Endodermal cell (in vitro differentiated cells): ENCODE measurements at places on chromosomes 5 and 9. TPM values are rescaled to one million over a fixed set of nuclear protein-coding genes. Genes with fewer than 3 reads are reported as not detected.
A peak's percentile ranks its signal among the peaks of the same experiment; 100 is the strongest.

The IGFBPL1 gene
- total RNA-seq, result 39.0 and 40.5 TPM in 2 replicates

The EDIL3 gene
- total RNA-seq, result 2.0 to 4.8 TPM (median 2.2 TPM) in 3 replicates

The HTR4 gene
- total RNA-seq, result not detected in 2 replicates

- H3K36me3 ChIP-seq, result no peaks in the 10 kb centered on the region
- no peaks in the 10 kb centered on the region for H3K27me3 ChIP-seq
- DNase-seq, result no peak
- H3K27ac ChIP-seq, result no peak overlapping the region
- no peaks in the 10 kb centered on the region for H3K4me1 ChIP-seq
Measured at GRCh38 chr9:3824581-3824980, 298.8 kb upstream of the RFX3 start.

DNA sequence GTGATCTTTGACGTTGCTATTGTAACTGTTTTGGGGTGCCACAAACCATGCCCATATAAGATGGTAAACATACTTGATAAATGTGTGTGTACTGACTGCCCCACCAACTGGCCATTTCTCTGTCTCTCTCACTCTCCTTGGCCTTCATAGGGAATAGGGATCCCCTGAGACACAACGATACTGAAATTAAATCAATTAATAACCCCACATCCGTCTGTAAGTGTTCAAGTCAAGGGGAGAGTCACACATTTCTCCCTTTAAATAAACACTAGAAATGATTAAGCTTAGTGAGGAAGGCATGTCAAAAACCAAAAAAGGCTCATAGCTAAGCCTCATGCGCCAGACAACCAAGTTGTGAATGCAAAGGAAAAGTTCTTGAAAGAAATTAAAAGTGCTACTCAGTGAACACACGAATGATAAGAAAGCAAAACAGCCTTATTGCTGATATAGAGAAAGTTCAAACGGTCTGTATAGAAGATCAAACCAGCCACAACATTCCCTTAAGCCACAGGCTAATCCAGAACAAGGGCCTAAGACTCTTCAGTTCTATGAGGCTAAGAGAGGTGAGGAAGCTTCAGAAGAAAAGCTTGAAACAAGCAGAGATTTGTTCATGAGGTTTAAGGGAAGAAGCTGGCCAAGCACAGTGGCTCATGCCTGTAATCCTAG lies 111.1 kb downstream of the UGCG start:
- no peak overlapping the region for H3K4me3 ChIP-seq
- no peaks in the 10 kb centered on the region for H3K4me1 ChIP-seq
- no peaks in the 10 kb centered on the region for H3K27me3 ChIP-seq
- peak; percentile 7 for DNase-seq
- no peak overlapping the region for H3K27ac ChIP-seq

- H3K36me3 ChIP-seq, result no peaks in the 10 kb centered on the region
- H3K27ac ChIP-seq, result no peak overlapping the region
- no peak overlapping the region for H3K4me3 ChIP-seq
- H3K4me1 ChIP-seq, result no peaks in the 10 kb centered on the region
- peak; percentile 67 for DNase-seq
Measured at GRCh38 chr9:131554843-131555351, 9.6 kb downstream of the PRRT1B start.

DNA sequence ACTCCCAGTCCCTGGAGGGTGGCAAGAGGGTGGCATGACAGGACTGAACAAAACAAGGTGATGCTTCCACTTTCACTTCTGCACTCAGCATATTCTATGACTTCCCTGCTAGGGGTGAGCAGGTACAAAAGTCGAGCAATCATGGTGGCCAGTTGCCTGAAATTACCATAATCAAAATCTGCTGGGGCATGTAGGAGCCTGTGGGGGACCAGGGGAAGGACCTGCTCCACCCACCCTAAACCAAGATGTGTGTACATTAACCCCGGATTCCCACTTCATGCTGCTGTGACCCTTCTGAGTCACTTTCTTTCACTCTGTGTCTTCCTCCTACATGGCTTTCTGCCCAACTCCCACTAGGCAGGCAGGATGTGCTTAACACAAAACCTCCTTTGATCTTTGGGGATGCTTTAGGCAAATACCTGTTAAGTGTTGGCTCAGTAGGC lies 73.3 kb upstream of the PHF24 start:
- no peak overlapping the region for H3K4me3 ChIP-seq
- peaks cover 35% of the 10 kb centered on the region for H3K27me3 ChIP-seq
- no peaks in the 10 kb centered on the region for H3K36me3 ChIP-seq
- DNase-seq, result no peak
- no peaks in the 10 kb centered on the region for H3K4me1 ChIP-seq

DNA sequence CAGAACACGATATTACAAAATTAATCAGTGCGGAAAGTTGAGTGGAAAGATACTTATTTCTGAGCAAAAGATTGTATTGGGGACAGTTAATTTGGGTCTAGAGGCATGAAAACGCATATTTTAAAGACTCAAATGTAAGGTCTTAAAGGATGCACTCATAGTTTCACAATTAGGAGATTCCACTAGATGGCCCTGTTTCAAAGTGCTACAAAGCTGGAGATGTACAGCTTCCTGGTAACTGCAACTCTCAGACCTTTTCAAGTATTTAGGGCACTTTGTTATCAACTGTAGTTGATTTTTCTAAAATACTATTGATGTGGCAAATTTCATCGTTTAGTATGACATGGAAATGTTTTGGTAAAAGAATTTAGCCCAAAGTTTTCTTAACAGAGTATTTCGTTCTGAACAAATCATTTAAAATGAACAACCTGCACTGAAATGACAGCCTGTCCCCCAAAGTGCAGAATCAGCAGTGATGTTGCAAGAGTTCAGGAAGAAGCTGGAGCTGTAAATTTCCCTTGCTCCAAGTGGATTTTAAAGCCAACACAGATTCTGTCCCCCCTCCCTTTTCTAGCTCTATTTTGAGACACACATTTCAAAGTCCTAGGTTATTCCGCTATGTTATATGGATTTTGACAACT lies 16.2 kb upstream of the NDUFB6 start:
- no peaks in the 10 kb centered on the region for H3K4me1 ChIP-seq
- no peaks in the 10 kb centered on the region for H3K27me3 ChIP-seq
- no peaks in the 10 kb centered on the region for H3K36me3 ChIP-seq
- no peak overlapping the region for H3K4me3 ChIP-seq
- H3K27ac ChIP-seq, result no peak overlapping the region

DNA sequence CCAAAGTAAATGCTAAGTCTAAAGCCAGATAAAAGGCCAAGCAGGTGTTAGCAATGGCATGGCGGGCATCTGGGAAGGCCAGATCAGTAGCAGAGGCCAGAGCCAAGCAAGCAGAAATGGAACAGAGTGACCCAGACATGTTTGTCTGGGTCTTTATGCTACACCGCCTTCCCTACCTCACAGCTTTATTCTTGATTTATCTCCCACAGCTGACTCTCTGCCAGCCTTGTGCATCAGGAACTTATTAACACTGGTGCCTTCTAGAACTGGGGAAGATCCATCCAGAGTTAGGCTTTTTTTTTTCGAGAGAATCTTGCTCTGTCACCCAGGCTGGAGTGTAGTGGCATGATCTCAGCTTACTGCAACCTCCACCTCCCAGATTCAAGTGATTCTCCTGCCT lies 112.5 kb upstream of the SLC44A1 start:
- H3K4me3 ChIP-seq, result no peak overlapping the region
- DNase-seq, result no peak
- H3K4me1 ChIP-seq, result no peaks in the 10 kb centered on the region

DNA sequence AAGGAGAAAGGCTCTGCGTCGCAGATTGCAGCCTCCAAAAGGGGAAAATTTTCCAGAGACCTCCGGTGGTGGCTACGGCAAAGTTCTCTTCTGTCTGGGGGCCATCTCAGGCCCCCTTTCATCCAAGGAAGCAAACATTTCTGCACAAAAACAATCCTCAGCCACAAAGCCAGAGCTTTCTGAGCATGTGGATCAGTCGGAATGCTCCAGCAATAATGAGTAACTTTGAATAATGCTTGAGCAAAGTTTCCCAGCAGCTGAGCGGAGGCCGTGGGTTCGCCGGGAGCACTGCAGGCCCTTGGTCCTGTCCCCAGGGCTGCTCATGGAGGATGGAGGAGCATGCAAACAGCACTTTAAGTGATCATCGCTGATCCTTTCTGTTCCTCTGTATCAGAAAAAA lies 60.2 kb upstream of the UNC5A start:
- H3K27ac ChIP-seq, result no peak overlapping the region
- no peaks in the 10 kb centered on the region for H3K36me3 ChIP-seq

- H3K27ac ChIP-seq, result no peak overlapping the region
- H3K4me3 ChIP-seq, result no peak overlapping the region
- H3K4me1 ChIP-seq, result no peaks in the 10 kb centered on the region
- no peaks in the 10 kb centered on the region for H3K27me3 ChIP-seq
Measured at GRCh38 chr9:4382722-4383317, 83.0 kb upstream of the GLIS3 start.

DNA sequence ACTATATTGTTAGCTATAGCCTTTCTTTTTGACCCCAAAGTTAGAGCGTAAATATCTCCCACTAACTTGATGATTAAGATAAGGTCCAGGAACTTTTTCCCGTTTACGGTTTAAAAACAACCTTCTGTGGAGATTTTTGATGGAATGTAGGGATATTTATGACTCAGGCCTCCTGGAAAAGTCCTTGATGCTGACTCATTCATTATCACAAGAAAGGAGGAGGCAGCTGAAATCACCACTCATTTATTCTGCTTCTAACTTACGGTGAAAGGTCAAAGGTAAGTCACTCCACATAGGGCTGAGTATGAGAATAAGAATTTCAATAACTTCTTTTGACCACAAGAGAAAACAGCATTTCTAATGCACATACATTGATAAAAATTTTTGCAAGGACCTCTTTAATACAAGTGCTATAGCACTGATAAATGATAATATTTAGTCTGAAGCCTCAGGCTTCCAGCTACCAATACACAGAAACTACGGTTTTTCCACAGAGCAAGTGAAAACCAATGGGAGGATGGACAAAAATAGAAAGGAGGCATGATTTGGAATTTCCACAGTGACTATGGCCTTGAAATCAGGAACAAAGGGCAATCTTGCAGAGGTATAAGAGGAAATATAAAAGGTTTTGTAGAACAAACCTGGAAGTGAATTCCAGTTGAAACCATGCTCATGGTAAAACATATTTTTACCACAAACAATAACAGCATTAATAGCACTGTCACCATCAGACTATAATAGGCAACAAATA lies 146.5 kb downstream of the PPP2R2B start:
- H3K27ac ChIP-seq, result no peak overlapping the region
- no peaks in the 10 kb centered on the region for H3K36me3 ChIP-seq
- no peaks in the 10 kb centered on the region for H3K4me1 ChIP-seq
- no peak overlapping the region for H3K4me3 ChIP-seq

- no peaks in the 10 kb centered on the region for H3K27me3 ChIP-seq
- peak; percentile 51 for DNase-seq
- no peaks in the 10 kb centered on the region for H3K36me3 ChIP-seq
- no peak overlapping the region for H3K27ac ChIP-seq
- H3K4me3 ChIP-seq, result no peak overlapping the region
Measured at GRCh38 chr9:76433406-76433805, 25.6 kb upstream of the GCNT1 start.

- DNase-seq, result no peak
- H3K4me1 ChIP-seq, result no peaks in the 10 kb centered on the region
- no peaks in the 10 kb centered on the region for H3K36me3 ChIP-seq
- H3K27me3 ChIP-seq, result no peaks in the 10 kb centered on the region
- H3K4me3 ChIP-seq, result no peak overlapping the region
Measured at GRCh38 chr9:21210311-21210710, 3.4 kb upstream of the IFNA10 start.

- no peak overlapping the region for H3K27ac ChIP-seq
- H3K4me1 ChIP-seq, result no peaks in the 10 kb centered on the region
- H3K27me3 ChIP-seq, result no peaks in the 10 kb centered on the region
- no peak overlapping the region for H3K4me3 ChIP-seq
- H3K36me3 ChIP-seq, result peaks cover 7% of the 10 kb centered on the region
- no peak for DNase-seq
Measured at GRCh38 chr9:113919871-113920270, 43.8 kb downstream of the ZNF618 start.

DNA sequence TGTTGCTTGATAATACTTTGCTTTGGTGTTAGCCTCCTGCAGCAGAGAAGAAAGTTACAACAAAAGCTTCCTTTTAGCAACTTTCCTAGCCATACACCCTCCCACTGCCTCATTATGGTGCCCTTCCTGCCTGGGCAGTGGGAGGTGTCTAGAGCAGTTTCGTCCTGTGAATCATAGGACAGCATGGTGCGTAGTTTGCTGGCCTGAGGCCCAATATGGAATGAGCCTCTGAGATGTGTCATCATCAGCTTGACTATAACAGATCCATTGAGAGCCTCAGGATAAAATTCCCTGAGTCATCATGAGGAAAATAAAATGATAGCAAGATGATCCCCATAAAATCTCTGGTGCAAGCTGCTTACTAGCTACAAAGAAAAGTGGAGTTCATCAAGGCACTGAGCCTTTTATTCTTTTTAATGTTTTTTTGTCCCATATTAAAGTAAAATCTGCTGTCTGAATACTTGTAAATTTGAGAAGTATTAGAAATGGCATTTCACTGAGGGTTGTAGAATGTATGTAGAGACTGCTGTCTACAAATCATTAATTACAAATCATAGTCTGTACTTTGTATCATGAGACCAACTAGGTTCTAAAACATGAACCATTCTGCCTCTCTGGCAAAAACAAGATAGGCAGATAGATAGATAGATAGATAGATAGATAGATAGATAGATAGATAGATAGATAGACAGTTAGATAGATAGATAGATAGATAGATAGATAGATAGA lies 303.0 kb upstream of the PDE4D start:
- H3K27ac ChIP-seq, result no peak overlapping the region
- H3K27me3 ChIP-seq, result no peaks in the 10 kb centered on the region

- no peak overlapping the region for H3K27ac ChIP-seq
- no peak for DNase-seq
- no peak overlapping the region for H3K4me3 ChIP-seq
- no peaks in the 10 kb centered on the region for H3K27me3 ChIP-seq
- H3K36me3 ChIP-seq, result no peaks in the 10 kb centered on the region
Measured at GRCh38 chr5:130222573-130222972, 318.3 kb downstream of the CHSY3 start.

DNA sequence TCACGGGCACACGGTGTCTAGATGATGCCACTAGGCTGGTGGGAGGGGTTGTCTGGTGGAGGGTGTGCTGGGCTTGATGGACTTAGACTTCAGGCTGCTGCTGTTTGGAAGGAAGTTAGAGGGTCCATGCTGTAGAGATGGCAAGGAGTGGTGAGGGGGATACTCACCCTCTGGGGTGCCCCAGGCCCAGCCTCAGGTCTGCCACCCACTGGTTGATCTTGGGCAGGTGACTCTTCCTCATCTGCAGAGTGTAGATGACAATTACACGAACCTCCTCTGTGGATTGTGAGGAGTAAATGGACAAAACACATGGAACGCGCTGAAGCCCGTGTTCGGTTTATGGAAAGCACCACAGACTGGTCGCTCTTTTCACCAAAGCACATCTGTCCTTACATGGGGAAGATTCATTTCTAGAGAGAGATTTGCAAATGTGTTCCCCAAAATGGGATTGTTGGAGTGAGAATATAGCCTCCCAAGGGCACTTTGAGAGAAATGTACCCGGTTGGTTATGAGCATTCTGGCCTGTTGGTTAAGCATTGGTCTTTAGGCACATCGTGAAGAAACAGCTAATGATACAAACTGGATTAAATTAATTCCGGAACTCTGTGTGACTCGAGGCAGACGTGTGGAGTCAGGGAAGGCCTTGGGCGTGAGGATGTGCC lies 58.2 kb downstream of the ZNF618 start:
- H3K27me3 ChIP-seq, result no peaks in the 10 kb centered on the region
- no peaks in the 10 kb centered on the region for H3K36me3 ChIP-seq
- H3K27ac ChIP-seq, result no peak overlapping the region
- H3K4me3 ChIP-seq, result no peak overlapping the region
- peaks cover 2% of the 10 kb centered on the region for H3K4me1 ChIP-seq
